Pancreas (tissue), 10 donors: ENCODE measurements at places on chromosomes 12 and 14. TPM values are rescaled to one million over a fixed set of nuclear protein-coding genes. Genes with fewer than 3 reads are reported as not detected.
A peak's percentile ranks its signal among the peaks of the same experiment; 100 is the strongest.

NANOG gene
- 0.06 TPM for total RNA-seq

HAL gene
- total RNA-seq, result 0.70 TPM

PLEKHG7 gene
- total RNA-seq, result 0.55 TPM

MGAT4C gene
- total RNA-seq, result 0.06 TPM

PTGER2 gene
- total RNA-seq, result 2.0 TPM

PITPNM2 gene
- 4.5 TPM for total RNA-seq

KRT6C gene
- total RNA-seq, result not detected

CELA1 gene
- not detected for total RNA-seq

GRCh38 chr12:70719071-70719470, 81.8 kb upstream of the PTPRB start:
- DNase-seq, result no peak

DNA sequence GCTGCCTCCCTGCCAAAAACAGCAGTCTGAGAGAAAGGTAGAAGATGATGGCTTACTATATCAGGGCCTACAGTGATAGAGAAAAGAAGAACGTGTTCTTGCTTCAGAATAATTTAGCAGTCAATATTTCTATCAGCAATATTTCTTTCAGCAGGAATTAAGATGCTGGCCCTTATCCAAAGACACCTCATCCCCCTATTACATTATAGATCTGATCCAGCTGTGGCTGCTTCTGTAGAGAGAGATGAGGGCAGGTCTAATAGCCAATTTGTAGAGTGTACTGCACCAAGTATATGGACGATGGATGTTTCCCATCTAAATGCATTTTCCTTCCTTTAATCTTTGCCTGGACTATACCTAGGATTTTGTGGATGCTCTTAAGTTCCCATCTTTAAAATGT, 451.7 kb downstream of the NPAS3 start:
- no peak for DNase-seq

DNA sequence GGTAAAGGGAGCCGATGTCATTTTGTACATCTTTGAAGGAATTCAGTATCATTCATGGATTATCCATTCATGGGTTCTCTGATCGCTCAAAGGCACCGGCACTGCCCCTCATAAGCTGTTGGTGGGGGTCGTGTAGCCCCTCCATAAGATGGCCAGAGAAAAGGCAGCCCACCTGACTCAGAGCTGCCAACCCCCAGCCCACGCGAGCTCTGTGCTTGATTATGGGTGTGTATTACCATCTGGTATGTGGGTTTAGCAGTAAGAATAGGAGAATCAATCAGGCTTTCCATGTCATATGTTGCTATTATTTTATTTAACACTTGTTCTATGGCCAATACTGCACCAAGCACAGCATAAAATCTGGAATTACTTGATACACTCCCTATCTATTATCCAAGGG, 32.1 kb upstream of the AMIGO2 start:
- DNase-seq, result no peak

DNA sequence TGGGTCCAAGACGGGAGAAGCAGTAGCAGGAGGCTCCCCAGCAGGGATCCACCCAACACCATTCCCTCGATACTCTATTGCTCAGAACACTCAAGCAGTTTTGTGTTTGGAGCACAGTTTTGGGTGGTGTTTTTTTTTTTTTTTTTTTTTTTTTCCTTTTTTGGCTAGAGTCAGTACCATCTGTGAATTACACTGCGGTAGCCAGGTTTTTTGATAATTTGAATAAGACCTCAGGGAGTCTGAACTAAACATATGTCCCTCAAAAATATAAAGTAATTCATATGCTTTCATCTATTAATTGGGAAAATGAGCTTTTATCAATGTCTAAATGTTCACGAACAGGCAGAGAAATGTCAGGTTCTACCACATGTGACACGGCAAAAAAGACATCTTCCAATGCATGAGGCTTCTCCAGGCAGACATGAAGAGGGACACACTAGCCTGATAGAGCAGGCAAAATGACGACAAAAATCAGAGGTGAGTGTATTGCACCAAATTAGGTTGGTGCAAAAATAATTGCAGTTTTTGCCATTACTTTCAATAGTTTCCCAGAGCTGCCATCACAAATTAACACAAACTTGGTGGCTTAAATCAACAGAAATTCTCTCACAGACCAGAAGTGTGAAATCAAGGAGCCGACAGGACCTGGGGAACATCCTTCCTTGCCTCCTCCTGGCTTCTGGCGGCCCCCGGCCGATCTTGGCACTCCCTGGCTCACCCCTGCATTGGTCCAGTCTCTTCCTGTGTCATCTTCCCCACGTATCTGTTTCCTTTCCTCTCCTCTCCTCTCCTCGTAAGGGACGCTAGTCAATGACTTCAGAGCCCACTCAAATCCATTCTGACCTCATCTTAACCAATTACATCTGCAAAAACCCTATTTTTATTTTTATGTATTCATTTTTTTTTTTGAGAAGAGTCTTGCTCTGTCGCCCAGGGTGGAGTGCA, 33.9 kb downstream of the FOXN3 start:
- no peak for DNase-seq

DNA sequence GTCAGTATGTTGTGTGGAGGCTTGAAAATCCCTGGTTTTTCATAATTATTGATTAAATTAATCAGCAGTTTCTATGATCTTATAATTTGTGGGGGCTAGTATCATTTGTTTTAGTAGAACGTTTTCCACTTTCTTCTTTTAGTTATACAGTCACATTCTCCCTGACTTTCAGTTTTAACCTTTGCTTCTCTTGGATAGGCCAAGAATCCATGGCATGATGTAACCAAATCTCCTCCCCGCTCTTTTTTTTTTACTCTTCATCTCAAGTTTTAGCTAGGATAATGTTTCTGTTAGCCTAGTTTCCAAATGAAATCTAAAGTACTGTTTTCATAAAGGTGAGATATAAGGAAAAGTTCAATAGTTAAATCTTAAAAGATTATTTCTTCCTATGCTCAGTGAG, 106.5 kb downstream of the TMEM117 start:
- DNase-seq, result no peak

GRCh38 chr12:45343269-45344051, 127.6 kb downstream of the ANO6 start:
- no peak for DNase-seq

DNA sequence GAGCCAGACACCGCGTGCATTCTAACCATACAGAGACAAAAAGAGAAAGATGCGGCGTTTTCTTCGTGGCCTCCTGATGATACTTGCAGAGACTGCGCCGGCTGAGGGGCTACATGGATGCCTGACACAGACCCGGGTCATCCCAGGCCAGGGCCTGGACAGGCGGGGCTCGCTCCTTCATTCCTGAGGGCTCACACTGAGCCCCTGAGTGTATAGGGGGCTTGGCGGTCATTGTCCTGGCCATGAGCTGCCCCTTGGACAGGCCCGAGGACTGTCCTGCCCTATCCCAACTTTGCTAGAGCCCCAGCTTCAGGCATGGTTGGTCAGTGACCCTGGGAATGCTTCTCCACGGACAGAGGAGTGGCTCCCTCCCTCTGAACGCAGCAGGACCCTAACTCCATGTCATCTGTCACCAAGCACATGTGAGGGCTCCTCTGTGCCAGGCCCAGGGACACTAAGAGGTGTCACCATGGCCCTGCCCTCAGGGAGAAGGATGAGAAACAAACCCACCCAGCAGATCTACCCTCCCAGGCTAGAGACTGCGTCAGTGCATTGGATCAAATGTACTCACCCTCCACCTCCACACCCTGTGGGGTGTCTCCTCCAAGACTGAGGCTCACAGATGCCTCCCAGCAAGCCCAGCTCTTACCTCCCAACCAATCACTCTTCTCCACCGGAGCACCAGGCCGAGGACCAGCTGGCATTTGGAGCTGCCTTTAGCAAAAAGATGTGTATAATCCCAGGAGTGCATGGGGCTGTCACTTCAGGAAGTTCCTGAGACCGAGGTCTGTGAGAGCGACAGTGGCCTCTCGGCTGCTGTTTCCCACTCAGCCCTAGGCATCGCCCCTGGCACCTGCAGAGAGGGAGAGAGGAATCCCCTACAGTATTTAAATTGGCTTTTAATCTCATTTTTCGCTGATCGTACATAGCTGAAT, 102.7 kb downstream of the DICER1 start:
- no peak for DNase-seq

- no peak for DNase-seq
Measured at GRCh38 chr14:104243200-104243599, 104.8 kb downstream of the KIF26A start.

DNA sequence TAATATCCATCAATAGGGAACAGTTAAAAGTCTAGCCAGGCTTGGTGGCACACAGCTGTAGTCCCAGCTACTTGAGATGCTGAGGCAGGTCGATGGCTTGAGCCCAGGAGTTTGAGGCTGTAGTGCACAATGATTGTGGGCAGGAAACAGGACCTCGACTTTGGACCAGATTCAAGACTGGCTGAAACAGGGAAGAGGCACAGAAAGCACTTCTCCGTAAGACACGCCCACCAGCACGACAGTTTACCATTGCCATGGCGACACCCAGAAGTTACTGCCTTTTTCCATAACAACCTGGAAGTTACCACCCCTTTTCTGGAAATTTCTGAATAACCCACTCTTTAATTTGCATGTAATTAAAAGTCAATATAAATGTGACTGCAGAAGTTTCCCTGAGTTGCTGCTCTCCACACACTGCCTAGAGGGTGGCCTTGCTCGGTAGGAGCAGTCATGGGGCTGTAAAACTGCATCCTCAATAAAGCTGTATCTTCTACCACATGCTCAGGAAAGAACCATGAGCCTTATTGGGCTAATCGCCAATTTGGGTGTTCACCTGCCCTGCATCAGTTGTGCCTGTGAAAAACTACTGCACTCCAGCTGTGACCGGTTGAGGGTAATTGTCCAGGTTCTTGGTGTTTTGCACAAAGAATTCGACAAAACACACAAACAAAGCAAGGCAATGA, 4.6 kb upstream of the LRRC23 start:
- peak; percentile 79 for DNase-seq

DNA sequence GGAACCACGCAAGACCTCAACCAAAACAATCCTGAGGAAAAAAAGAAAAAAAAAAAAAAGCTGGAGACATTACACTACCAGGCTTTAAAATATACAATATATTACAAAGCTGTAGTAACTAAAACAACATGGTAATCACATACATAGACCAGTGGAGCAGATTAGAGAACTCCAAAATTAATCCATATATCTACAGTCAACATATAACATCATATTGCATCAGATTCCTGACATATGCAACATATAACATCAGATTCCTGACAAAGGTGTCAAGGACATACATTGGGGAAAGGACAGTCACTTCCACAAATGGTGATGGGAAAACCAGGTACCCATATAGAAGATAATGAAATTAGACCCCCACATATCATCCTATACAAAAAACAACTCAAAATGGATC, 145.8 kb downstream of the BTG1 start:
- DNase-seq, result no peak

DNA sequence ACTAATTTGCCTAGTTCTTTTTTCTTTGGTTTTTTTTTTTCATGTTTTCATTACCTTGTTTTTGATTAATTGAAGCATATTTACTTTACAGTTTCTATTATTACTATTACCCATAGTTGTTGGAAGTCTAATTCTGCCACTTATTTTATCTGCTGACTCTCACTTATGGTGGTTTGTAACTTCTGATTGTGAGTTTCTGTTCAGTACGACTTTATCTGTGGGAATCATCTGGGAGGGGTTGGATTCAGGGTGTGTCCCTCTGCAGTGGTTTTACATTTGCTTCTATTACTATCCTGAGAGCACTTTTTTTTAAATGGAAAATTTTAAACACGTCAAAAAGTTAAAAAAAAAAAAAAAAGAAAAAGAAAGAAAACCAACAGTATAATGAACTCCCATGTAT, 26.4 kb upstream of the SOS2 start:
- no peak for DNase-seq

DNA sequence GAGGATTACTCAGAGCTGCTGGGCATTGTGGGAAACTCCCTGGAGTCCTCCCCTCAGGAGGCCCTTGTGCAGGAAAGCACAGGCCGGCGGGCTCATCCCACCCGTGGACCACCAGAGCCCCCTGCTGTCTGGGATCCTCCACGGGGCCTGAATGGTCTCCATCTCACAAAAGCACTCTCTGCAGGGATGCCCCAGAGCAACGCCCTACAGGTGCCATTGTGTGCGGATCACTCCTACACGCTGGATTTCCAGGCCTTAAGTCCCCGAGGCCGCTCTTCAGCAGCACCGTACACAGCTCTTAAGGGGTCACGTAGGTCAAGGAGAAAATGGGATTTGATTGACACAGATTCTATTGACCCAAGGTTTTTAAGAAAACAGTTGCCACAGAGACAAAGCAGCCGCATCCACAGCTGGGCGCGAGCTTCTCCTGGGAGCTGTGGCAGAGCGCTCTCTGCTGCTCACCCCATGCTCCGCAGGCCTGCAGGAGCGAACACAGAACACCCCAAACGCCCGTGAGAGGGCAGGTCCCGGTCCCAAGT, 36.7 kb upstream of the RIMBP2 start:
- DNase-seq, result no peak
